Activated T-helper 1 cell treated with anti-CD3 and anti-CD28 coated beads, Interleukin-2, amount 50 U/mL, for 16 hours (primary cell): ENCODE measurements at places on chromosomes 16 and 17.

DNA sequence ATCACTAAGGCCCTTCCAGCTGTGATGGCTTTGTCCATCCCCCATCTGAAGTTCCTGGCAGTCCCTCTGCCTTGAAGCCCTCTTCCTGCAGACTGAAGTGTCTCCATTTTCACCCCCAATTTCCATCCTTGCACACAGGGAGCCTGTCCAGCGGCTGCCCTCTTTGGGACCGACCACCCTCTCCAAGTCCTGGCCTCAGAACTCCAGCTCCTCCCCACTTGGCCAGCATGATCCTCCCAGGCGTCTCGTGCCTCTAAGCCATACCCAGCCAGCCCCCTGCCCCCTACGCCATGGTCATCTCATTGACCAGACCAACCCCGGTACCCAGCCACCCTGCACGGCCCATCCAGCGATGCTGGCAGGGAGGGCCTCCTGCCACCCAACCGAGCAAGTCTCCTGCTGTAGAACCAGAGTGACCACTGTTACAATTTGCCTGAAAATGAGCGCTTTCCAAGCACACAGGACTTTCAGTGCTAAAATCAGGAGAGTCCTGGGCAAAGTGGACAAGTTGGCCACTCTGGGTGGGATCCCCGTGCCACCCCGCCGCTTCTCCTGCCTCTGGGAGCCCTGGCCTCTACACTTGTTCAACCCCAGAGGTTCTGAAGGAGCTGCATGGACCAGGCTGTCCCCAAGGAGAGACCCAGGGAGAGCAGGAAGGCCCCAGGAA lies 362.0 kb downstream of the SEC14L1 start:
- DNase-seq = no peak

DNA sequence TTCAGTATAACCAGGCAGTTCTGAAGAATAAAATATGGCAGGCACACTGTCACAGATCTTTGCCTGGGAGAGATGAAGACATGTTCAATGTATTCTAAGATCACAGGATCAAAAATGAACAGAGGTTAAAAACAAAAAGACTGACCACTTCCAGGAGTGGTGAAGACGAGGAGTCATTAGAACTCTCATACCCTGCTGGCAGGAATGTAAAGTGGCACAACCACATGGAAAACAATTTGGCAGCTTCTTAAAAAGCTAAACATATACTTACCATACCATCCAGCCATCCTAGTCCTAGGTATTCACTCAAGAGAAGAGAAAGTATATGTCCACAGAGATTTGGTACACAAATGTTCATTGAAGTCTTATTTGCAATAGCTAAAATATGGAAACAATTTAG lies 406.3 kb downstream of the NPIPA8 start:
- DNase-seq = no peak

DNA sequence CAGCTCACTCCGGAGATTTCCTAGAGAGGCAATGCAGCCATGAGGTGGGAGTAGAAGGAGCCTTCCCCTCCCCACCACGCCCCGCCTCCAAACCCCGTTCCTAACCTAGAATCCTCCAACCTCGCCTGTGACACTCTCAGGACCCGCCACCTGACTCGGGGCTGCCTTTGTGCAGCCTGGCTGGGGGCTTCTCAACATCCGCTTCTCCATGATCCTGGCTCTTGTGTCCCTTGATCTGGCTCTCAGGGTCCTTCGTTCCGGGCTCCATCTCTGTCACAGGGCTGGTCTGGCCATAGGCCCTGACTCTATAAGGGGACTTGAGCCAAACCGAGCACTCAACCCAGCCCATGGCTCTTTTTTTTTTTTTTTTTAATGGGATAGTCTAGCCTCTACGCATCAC lies 24.3 kb downstream of the CDRT15 start:
- DNase-seq = no peak

- DNase-seq = no peak
Observed at GRCh38 chr16:31428638-31429247, 583 bp upstream of the COX6A2 start.

- no peak for DNase-seq
Observed at GRCh38 chr16:75250809-75251279, 580 bp downstream of the BCAR1 start.

GRCh38 chr17:57478478-57479250 lies 222.3 kb downstream of the MSI2 start:
- DNase-seq = no peak
